ENCODE measurements at places on chromosomes 3 and 15.

DNA sequence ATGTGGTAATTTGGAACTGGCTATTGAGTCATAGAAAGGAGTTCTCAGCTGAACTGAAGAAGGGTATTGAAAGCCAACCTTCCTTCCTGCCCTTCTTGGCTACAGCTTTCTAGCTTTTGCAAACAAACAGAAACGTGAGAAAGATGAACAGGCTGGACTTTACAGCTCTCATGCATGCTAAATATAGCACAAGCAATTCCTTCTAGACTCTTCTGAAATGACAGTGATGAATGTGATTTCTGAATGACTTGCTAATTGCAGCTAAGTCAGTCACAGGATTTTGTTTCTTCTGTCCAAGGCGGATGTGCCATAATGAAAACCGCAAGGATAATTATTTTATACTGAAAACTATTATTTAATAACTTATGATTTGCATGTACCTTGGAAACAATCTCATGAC is 36.3 kb downstream of the BCHE start:
- no peak for DNase-seq

DNA sequence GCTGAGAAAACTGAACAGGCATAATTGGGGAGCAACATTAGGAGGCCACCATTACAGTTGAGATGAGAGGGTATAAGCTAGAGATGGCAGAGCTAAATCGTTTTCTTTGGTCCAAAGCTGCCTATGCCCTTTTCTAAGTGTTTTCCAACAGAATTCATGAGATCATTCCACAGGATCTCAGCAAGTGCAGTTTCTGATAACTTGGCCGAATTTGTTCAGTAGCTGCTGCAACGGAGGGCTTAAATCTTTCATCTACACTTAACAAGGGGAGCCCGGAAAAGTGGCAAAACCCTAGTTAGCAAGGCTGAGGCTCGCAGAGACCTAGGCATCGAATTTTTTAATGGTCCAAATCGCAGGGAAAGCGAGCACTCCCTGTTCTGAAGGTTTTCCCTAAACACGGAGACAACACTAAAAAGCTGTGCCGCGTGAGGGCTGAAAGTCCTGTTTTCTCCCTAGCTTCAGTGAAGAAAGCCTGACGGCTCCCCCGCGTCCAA is 531 bp upstream of the BLOC1S6 start:
- DNase-seq = no peak

DNA sequence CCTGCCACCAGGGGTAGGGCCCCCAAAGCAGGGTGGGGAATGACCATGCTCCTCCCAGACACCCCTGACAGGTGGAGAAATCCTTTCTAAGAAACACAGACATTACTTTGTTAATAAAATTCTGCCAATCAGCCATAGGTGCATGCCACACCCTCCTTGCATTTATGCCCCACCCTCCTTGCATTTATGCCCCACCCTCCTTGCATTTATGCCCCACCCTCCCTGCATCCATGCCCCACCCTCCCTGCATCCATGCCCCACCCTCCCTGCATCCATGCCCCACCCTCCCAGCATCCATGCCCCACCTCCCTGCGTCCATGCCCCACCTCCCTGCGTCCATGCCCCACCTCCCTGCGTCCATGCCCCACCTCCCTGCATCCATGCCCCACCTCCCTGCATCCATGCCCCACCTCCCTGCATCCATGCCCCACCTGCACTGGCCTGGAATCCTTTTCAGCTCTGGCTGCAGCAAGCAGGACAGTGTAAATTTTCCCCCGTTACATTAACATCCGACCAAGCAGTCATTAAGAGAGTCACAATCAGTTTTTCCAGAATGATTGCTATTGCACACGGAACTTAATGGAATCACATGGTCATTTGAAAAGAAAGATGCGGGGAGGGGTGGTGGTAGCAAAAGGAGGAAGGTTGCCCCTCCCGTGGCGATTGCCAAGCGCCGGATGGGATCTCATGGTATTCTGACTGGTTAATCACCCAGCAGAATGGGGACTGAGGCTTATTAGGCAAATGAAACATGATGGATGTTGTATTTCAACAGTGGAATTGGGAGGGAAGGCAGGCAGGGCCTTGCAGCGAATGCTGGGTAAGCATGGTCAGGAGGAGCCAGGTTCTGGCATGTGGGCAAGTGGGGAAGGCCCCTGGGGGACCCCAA is 91.2 kb downstream of the TLE3 start:
- DNase-seq = no peak

GRCh38 chr3:115632026-115632425 is 8.7 kb downstream of the GAP43 start:
- no peak for DNase-seq

GRCh38 chr3:100159331-100160153 is 45.2 kb upstream of the FILIP1L start:
- DNase-seq = no peak

- DNase-seq = no peak
Measured at GRCh38 chr3:163766112-163766511, 1312.2 kb downstream of the SI start.

DNA sequence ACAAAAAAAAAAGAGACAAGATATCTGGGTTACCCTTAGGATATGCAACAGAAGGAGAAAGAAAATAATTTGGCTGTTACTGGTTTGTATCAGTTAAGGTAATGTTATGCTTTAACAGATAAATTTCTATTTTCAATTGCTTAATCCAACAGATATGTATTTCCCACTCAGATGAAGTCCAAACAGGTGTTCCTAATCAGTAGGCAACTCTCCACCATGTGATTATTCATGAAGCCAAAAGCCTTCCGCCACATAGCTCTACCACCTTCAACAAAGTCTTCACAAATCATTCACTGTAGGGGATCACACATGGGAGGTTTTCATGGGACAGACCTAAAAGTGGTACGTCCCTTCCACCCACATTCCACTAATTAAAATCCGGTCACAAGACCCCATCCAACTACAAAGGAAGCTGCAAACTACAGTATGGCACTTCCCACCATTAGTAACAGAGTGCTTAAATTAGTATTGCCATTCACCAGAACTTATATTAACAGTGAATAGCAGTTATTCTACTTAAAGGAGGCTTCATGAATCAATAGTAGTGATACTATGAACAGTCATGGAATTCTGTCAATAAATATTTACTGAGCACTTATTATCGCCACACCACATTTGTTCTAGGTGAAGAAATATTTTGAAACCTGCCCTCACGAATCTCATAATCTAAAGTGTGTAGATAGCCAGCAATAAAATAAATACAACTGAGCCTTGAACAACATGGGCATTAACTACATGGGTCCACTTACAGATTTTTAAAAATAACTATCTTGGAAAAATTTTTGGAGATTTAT is 66.5 kb downstream of the SFMBT1 start:
- DNase-seq = no peak

GRCh38 chr3:69871251-69871650 is 128.3 kb upstream of the SAMMSON start:
- DNase-seq = no peak

All from stimulated activated CD4-positive, alpha-beta T cell treated with anti-CD3 and anti-CD28 coated beads, TNF-alpha, amount 100 ng/mL, for 48 hours (primary cell).